Stimulated activated CD4-positive, alpha-beta T cell treated with anti-CD3 and anti-CD28 coated beads, Interleukin-12 subunit alpha, Interleukin-12 subunit beta, amount 100 ng/mL, for 4 hours (primary cell): ENCODE measurements at places on chromosomes 12 and 14.

DNA sequence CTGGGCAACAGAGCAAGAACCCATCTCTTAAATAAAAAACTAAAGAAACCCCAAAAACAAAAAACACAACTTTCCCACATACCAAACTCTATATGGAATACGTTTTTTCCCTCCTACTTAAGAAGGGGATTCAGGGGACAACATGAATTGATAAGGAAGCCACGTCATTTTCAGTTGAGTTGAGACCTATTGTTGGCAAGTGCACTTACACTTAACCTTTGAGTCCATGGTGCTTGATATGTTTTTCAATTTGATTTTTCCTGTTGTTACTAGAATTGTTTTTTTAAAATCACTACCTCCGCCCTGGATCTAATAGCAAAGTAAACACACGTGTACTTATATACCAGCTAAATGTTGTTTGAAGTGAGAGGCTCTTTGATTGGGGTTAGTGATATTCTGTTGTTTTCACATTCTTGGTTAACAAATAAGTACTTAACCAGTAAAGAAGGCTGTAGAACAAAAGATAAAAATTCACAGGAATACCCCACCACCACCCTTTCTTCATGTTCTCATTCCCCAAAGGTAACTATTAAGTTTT, 2.0 kb downstream of the FAM177A1 start:
- DNase-seq, result no peak

- DNase-seq, result no peak
Measured at GRCh38 chr12:69931569-69931968, 106.5 kb downstream of the MYRFL start.

DNA sequence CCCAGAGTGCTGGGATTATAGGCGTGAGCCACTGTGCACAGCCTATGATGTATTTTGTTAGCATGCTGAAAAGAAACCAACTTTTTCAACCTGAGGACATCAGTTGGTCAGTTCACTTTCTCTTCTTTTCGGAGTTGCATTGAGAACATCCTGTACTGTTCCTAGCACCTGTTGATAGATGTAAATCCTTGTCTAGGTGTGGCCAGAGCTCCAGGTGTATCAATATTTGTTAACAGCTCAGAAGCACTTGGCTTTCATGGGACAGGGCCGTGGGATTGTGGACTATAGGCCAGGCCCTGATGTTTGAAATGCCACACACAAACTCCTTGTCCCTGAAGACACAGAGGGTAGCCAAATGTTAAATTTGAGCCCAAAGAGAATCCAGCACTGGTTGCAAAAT, 14.9 kb downstream of the HCAR2 start:
- DNase-seq, result no peak

DNA sequence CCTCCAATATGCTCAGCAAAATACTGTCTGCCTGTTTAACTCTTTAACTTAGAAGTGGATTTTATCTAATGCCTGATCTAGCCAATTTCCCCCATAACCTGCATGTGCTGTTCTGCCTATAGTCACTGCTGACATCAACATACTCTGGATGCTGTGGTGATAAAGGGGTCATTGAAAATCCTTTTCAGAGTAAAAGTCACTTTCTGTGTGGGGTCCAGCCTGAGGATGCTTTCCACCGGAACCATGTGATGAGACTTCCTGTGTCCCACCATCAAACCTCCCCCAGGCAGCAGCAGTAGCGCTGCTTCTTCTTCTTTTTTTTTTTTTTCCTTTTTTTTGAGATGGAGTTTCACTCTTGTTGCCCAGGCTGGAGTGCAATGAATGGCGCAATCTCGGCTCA, 607.0 kb downstream of the BCL11B start:
- no peak for DNase-seq

- DNase-seq, result no peak
Measured at GRCh38 chr12:119594399-119594730, 791 bp downstream of the TMEM233 start.

DNA sequence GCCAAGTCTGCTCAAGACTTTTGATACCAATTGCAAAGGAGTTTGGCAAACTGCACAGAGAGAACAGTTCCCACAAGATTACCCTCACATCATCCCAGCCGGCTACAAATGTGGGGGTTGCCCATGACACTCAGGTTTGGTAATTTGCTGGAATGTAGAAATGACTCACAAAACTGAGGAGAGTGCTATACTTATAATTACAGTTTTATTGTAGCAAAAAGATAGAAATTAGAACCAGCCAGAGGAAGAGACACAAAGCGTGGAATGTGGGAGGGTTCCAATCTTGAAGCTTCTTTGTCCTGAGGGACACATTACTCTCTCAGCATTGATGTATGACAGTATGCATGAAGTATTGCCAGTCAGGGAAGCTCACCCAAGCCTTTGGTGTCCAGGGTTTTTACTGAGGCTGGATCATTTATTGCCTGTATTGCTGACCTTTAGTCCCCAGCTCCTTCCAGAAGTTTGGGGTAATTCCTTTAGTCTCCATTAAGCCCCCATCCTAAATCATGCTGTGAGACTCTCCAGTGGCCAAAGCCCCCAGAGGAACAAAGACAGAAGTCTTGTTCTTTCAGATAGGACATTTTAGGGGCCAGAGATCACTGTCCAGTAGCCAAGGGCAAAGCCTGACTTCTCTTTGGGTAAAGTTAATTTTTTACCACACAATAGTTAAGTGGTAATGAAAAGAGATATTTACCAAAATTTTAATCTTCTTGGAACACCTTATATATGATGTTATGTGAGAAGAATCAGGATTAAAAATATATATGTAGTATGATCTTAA, 9.9 kb downstream of the TBK1 start:
- DNase-seq, result no peak

GRCh38 chr12:42791399-42791798, 201.9 kb upstream of the PRICKLE1 start:
- no peak for DNase-seq

DNA sequence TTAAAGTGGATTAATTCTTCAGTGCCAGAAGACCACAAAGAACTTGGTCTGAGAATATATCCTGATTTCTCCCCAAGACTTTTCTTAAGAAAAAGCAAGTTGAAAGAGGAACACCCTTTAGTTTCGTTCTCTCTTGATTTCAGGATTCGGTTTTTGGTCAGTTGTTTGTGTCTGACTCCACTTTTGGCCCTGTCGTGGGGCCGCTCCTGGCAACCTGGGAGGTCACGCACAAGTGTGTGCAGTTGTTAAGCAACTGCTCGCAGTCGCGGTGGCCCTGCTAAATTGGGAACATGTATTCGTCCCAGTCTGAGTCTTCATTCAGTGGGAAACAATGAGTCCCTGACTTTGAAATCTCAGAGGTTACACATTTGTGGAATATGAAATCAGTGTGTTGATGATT, 68.7 kb downstream of the RGS6 start:
- no peak for DNase-seq

- DNase-seq, result no peak
Measured at GRCh38 chr14:93734086-93734822, 54.0 kb downstream of the PRIMA1 start.

GRCh38 chr12:47773858-47774580, 981 bp downstream of the SLC48A1 start:
- no peak for DNase-seq

- DNase-seq, result no peak
Measured at GRCh38 chr14:100223332-100224201, 15.4 kb upstream of the YY1 start.

DNA sequence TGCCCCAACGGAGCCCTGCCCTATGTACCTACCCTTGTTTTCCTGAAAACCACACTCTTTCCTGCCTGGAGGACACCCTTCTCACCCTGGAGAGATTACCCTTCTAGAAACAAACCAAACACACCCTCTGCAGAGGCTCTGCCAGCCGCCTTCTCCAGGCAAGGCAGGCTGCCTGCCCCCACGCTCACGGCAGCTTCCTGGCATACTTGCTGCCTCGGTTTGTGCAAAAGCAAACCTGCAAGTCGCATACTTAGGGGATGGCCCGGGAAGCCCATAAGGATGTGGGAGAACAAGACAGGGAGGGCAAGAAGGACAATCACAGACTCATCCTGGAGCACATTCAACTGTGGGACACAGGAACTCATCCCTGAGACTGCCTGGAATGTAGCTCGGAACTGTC, 154.0 kb upstream of the DIO3 start:
- no peak for DNase-seq

GRCh38 chr12:62760779-62761178, 174.2 kb downstream of the PPM1H start:
- DNase-seq, result no peak

GRCh38 chr14:50318031-50318626, 6.0 kb downstream of the DMAC2L start:
- no peak for DNase-seq

DNA sequence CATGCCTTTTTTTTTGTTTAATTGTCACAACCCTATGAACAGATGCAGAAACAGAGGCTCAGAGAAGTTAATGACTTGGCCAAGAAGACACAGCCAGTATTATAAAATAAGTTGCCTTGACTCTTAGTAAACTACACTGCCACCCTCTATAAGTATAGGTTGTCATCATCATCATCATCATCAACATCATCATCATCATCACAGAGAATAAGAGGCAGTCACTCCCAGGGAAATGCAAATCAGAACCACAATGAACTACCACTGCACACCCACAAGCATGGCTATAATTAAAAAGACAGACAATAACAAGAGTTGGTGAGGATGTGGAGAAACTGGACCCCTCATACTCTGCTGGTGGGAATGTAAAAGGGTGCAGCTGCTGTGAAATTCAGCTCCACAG, 23.2 kb upstream of the C12orf76 start:
- DNase-seq, result no peak

DNA sequence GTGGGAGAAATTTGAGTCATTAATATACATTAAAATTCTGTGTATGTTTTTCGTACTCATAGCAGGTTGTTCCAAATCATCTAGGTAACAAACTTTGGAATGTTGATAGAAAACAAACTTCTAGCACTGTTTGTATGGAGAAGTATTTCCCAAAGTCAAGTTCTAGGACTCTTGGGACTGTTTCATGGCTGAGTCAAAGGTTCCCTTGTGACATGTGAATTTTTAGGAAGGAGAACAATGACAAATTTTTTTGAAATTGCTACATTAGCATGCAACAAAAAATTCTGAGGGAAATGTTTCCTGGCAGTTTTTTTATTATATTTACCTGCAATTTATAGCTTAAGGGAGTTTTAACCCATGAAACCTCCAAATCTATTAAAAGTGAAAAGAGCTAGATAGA, 73.8 kb downstream of the RASSF8 start:
- DNase-seq, result no peak

GRCh38 chr14:69755784-69756183, 11.2 kb upstream of the SRSF5 start:
- DNase-seq, result no peak

GRCh38 chr12:16610743-16611142, 4.8 kb upstream of the LMO3 start:
- DNase-seq, result no peak

GRCh38 chr12:56521209-56521589, 421 bp upstream of the RBMS2 start:
- DNase-seq, result no peak

- no peak for DNase-seq
Measured at GRCh38 chr12:116551952-116552772, 7.0 kb upstream of the MAP1LC3B2 start.

GRCh38 chr12:72295744-72296143, 23.6 kb downstream of the TRHDE start:
- DNase-seq, result no peak

GRCh38 chr12:6342140-6342889, 439 bp upstream of the TNFRSF1A start:
- DNase-seq, result no peak

DNA sequence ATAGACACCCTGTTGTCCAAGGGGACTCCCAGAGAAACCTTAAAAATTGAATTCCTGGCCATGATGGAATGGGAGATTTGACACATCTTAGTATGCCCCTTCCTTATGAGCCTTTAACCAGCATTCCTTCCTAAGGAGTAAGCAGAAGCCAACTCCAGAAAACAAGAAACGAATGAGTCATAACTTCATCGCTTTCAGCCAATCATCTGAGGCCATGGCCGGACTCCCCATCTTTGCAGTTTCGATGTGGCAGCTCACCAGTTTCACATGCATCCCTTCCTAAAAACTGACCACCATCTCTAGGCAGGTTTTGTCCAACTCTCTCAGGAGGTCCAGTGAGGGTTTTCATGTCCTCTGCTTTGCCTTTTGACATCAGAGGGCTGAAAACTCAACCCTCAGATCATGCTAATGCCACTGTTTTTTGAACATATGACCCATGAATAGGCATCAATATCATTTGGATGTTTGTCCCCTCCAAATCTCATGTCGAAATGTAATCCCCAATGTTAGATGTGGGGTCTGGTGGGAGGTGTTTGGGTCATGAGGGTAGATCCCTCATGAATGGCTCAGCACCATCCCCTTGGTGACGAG, 19.9 kb downstream of the DAAM1 start:
- DNase-seq, result no peak

- DNase-seq, result no peak
Measured at GRCh38 chr12:131457331-131458047, 253.4 kb upstream of the SFSWAP start.

DNA sequence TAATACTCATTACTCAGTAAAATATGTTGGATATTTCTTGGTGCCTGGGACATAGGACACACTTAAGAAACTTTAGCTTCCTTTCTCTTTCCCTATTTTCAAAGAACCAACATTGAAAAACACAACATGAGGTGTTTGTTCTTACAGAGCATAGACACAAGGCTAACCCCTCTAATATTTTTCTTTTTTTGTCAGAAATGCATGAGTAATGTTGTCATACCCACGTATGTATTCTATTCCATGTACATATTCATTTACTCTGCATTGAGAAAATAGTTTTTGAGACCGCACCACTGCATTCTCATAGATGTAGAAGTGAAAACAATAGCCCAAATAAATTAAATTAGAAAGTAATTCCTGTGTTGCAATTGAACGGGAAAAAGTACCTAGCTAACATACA, 13.0 kb downstream of the PAX9 start:
- no peak for DNase-seq

DNA sequence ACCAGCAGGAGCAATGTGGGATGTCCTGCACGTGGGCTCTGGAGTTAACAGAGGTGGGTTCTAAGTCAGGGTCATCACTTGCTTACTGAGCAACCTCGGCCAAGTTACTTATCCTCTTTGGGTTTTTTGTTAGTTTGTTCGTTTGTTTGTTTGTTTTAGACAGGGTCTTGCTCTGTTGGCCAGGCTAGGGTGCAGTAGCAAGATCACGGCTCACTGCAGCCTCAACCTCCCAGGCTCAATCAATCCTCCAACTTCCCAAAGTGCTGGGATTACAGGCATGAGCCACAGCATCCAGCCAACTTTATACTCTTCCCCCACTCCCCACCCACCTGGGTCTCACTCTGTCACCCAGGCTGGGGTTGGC, 78.4 kb downstream of the SETD3 start:
- no peak for DNase-seq

- peak; percentile 88 for DNase-seq
Measured at GRCh38 chr14:103628684-103629502, at the start of gene KLC1. Gene KLC1, plus strand, starts transcription at chr14:103629211. Its CDS starts 25,354 bp downstream, at chr14:103654565.

- no peak for DNase-seq
Measured at GRCh38 chr14:26791117-26791806, 193.4 kb upstream of the NOVA1 start.

GRCh38 chr12:80205960-80206359, 106.6 kb downstream of the OTOGL start:
- DNase-seq, result no peak

DNA sequence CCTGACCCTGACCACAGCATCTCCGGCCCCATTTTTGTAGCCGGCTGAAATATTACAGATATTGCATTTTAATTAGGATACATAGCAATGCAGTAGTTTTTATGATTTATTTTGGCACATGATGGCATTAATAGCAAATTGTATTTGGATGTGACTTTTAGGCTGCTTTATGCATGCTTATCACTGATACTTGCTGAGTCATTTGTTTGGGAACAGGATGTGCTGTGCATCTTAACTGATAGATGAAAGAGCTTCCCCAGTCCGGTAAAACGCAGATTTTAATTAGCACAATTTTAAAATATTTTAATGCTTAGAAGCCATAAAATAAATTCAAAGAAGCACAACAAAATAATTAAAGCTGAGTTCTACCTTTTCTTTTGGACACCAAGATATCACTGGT, 90.7 kb downstream of the OTOGL start:
- DNase-seq, result no peak
